Inflammatory macrophage treated with lipopolysaccharide for 1 hour (primary cell): ENCODE measurements at places on chromosomes 2 and 18.
A peak's percentile ranks its signal among the peaks of the same experiment; 100 is the strongest.

DNA sequence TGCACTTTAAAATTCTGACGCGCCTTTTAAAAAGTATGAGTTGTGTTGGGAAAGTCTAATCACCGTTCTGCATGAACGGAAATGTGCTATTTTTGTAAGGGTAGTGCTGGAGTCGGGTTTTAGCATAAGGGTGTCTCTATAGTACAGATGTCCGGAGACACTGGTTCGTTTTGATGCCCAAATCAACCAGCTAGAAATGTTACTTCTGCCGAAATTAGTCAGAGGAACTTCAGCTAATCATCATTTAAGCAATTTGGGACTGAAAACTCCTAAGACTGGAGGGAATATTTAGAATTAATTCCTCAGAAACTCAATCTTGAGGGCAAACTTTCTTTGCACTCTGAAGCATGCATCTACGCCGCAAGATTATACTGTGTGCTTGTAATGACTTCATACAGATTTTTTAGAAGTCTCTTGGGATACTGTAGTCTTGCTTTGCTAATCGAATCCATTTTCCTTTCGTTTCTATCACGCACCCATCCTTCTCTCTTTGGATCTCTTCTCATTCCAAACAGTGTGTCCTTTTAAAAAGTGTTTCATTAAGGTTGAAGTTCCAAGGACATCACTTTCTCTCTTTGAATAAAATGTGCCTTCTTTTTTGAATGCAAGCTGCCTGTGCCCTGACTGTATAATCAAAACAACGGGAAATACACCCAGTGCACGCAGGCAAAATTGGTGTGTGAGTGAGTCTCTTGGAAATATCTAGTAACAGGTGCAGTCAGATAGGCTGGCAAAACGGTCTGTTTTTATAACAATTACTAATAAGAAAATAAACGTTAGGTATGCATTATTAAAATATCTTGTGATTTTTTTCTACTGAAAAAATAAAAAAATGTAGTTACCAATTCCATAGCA, 270.9 kb upstream of the TCF4 start:
- no peak for DNase-seq

DNA sequence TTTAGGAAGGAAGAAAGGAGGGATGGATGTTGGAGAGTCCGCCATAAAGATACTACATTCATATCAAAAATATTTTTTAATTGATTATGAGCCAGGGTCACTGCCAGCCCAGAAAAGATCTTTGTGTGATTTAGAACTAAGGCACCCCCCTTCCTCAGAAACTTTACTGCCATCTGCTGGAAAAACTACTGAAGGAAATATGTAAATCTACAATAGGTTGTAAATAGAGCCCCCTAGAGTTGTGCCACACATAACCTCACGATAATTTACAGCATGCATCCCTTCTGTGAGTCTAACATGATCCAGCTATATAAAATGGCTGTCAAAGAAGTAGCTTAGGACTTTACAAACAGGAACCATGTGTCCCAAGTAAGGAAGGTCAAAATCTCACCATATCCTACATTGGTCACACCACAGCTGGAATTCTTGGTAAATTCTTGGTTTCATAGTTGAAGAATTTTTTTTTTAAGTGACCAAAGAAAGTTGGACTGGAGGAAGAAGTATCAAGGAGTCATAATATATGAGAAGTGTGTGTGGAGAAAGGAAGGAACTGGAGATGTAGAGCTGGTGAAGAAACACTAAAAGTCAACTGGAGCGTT, 152.5 kb downstream of the CYP26B1 start:
- no peak for DNase-seq

GRCh38 chr2:231104115-231104713, 20.6 kb downstream of the HTR2B start:
- peak; percentile 83 for DNase-seq

DNA sequence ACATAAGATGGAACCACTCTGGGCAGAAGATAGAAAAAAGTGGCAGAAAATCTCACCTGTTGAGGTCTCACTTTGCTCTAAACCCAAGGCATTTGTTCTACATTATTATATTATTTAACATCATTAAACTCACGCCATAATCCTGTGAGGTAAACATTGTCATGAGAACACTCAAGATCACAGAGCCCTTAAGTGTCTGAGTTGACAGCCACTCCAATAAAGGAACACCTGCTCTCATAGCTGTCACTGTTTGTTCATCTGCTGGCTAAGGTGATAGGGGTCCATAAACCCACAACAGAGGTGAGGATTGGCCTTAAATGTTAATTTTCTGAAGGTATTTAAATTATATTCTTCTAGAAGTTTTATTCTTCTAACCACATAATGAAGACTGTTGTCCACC, 439.7 kb downstream of the RIT2 start:
- DNase-seq = no peak

DNA sequence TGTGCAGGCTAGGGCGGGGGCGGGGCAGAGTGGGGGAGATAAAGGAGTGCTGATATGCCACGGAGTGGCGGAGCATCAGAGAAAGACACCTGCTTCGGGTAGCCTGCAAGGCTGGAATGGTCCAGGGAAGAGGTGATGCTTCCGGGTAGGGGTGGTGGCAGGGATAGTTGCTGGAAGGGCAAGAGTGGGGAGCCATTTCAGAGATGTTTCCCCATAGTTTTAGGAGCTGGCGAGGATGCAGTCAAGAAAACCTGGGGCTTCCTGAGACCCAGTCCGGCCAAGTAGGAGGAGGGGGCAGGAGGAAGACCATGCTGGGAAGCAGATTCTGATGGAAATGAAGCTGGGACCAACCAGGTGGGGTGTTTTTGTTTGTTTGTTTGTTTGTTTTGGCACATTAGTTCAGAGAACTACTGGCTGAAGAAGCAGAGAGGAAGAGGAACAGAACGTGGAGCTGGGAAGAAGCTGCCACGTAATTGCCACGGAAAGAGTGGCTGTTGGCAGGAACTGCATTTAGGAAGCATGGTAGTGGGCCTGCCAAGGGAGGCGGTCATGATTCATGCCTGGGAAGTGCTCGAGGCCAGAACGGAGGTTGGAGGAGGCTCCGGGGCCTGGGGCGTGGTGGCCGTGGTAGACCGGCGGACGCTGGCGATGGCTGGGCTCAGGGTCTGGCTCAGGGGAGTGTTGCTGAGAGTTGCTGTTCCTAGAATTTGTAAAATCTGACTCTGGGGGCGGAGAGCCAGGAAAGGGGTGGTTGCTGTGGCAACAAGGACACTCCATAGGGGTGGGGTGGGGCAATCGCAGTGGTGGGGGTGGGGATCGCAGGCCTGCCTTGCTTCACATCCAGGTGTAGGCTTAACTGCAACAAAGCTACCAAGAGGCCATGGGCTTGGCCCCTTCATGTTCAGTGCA, 8.6 kb upstream of the INPP5D start:
- DNase-seq = no peak

DNA sequence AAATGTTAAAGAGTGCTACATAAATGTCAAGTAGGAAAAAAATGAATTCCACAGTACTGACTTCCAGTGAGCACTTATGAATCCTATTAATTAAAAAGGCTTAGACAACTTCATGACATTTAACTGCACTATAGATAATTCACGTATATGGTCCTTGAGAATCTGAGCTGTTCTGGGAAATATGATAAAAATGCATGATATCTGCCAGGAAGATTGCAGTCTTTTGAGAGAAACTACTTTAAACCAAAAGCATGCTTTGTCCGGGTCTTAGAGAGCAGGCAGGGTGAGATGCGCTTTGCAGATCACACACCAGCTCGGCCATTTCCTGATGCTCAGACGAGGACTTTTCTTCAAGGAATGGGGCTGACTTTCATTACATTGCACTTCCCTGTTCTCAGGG, 42.6 kb downstream of the CMPK2 start:
- DNase-seq = no peak

GRCh38 chr2:234288974-234289455, 207.9 kb downstream of the ARL4C start:
- DNase-seq = peak; percentile 90

GRCh38 chr2:151654085-151654484, 80.2 kb downstream of the NEB start:
- DNase-seq = no peak

DNA sequence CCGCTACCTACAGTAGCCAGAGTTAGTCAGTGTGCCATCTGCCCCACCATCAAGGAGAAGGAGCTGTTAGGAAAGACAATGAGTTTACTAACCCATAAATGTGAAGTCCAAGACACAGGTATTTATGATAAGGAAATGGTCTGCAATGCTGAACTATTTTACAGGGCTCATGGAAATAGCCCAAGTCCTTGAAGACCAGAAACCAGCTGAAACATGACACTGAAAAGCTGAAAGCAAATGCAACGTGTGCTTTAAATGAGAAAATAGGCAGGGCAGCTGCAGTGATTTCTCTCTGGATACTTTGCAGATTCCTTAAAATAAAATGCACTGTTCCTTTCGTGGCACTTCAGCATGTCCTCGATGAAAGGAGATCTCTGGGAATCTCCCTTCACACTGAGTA, 256.4 kb upstream of the TCF4 start:
- no peak for DNase-seq

DNA sequence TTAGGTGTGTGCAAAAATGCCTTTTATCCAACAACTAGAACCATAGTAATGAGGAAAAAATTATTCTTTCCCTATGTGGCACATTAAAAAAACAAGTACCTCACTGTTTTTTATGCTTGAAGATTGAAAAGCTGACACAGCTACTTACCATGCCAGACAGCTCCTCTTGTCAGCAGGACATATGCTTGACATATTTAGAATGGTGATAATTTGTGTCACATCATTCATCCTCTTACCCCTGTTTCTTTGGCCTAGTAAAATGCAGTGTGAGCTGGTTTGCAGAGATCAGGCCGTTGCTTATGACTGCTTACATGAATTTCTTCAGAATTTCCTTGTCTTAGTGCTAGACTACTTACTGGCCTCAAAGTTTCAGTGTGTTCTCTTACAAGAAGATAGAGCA, 869.9 kb downstream of the LRP1B start:
- no peak for DNase-seq

DNA sequence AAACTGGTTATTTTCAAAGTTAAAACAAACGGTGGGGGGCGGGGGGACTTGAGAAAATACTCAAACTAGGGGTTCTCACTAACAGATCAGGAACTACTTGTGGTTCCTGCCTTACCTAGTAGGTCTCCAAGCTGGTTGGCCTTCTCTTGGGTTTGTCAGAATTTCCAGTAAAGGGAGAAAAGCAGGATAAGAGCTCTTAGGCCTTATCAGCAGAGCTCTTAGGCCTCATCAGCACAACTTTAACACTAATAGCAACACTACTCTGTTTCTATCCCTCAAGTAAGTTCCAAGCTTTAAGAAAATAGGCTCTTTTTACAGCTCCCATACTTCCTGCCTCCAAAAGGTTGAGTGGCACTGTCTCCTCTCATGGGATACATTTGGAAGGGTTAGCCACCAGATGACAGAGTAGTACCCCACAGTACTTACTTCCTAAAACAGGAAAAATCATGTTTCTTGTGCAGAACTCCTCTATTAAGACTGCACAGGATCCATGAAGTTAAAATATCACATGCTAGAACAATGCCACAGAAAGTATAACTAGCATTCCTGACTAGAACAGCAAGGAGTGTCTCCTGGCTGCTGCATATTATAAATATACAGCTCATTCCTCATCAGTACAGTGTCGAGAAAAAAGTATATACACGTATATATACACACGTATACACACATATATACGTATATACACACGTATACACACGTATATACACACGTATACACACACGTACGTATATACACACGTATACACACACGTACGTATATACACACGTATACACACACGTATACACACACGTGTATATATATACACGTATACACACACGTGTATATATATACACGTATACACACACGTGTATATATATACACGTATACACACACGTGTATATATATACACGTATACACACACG, 6.1 kb downstream of the FBXO11 start:
- no peak for DNase-seq

GRCh38 chr2:140122001-140122400, 1341.8 kb upstream of the NXPH2 start:
- no peak for DNase-seq

DNA sequence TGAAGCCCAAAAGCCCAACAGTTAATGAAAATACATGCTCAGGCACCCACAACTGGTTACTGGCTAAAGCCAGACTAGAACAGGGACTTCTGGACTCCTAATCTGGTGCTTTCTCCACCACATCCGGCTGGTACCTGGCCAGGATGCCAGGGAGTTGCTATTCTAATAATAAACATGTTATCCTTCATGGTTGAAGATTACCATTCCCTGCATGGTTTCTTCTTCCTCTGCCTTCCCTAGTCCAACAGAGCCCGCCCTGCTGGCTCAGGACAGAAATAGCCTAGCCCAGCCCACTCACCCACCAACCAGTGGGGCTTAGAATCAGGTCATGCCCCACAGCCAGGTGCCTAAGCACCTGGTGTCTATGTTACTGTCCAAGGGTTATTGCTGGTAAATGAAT, 184.2 kb downstream of the TMEM247 start:
- DNase-seq = no peak

DNA sequence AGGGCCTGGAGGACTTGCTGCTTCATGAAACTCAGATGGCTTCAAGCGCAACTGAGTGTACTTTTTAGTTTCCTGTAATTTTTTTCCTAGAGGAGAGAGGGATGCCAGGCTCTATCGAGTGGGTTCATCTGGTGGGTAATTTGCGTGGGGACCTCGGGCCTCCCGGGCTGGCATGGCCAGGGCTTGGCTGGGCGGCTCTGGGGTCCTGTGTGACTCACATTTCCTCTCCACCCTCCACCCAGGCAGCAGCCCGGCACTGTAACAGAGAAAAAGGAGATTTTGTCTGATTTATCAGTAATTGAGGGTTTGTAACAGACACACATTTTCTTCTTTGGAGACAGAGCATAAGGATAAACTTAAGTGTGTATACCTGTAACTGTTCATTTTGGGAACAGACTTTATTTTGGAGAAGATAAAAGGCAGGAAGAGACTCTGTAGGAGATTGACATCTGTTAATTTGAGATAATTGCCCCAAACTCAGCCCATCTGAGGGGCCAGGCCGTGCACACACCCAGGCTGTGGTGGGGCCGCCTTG, 64.3 kb downstream of the NFATC1 start:
- DNase-seq = no peak

- no peak for DNase-seq
These were observed 14.7 kb downstream of the WNT10A start for GRCh38 chr2:218895326-218895725.

- no peak for DNase-seq
These were observed 163.4 kb upstream of the BCL2L11 start for GRCh38 chr2:110957293-110957692.

DNA sequence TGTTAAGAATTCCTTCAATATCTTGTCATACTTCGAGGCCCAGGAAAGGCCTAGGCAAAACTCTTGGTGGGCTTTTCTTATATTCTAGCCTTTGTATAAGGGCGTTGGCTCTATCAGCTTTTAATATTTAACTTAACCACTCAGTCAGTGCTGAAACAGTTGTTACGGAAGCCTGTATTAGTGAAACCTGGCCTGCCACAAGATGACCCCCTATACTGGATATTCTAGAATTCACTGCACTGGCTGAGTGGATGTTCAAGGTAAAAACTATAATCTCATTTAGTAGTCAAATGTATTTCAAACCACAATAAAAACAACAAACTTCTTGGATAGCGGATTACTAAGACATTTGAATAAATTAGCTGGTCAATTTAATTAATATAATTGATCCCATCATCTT, 91.7 kb upstream of the HNMT start:
- DNase-seq = no peak
